Fibroblast of lung (primary cell): ENCODE measurements at places on chromosomes 6 and 20.

DNA sequence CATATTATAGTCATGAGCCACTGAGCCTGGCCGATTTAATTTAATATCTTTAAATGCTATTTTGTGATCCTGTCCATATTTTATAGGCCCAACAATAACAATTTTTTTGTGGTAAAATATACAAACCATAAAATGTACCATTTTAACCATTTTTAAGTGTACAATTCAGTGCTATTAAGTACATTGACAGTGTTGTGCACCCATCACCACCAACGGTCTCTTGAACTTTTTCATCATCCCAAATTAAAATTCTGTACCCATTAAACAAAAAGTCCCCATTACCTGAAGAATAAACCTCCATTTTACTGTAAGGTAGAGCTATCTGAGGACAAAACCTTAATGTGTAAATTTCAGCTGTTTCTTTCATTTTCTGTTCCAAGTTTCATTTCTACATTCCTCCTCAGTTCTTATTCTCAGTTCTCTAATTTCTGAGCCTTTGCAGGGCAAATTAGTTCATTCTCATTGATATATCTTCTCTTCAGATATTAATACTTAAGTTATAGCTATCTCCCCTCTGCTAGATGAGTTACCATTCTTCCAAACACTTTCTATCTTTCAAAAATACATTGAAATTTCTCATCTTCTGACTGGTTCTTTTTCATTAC is 10.3 kb downstream of the MTO1 start:
- H3K36me3 ChIP-seq: peaks cover 4% of the 10 kb centered on the region
- no peaks in the 10 kb centered on the region for H3K4me1 ChIP-seq

- peaks cover 5% of the 10 kb centered on the region for H3K4me1 ChIP-seq
- no peaks in the 10 kb centered on the region for H3K27me3 ChIP-seq
- peak; percentile 59 for DNase-seq
- no peak overlapping the region for H3K4me3 ChIP-seq
- no peaks in the 10 kb centered on the region for H3K36me3 ChIP-seq
- peak overlapping the region; percentile 17 for H3K27ac ChIP-seq
These were observed 185.8 kb upstream of the RAB32 start for GRCh38 chr6:146357578-146358430.

GRCh38 chr20:1825938-1826445 is 69.2 kb upstream of the SIRPA start:
- peaks cover 18% of the 10 kb centered on the region for H3K4me1 ChIP-seq
- no peaks in the 10 kb centered on the region for H3K36me3 ChIP-seq
- H3K27me3 ChIP-seq: no peaks in the 10 kb centered on the region
- no peak overlapping the region for H3K4me3 ChIP-seq
- DNase-seq: no peak

DNA sequence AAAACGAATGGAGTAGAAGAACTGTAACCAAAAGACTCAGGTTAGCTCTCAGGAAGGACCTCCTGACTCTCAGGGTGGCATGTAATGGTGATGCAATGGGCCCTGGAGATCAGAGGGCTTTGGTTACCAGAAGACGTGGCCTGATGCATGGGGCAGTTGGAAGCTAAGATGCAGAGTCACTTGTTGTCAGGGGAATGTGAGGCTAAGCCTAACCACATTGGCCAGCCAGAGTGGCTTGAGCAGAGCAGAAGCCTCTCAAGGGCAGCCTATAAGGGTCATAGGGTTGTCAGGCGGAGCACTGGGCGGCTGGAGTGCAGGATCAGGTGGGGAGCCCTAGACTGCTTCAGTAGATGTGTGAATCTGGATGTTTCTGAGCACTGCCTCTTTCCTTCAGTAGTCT is 5.9 kb downstream of the CNBD2 start:
- H3K36me3 ChIP-seq: no peaks in the 10 kb centered on the region
- no peak for DNase-seq
- H3K27ac ChIP-seq: no peak overlapping the region
- peaks cover 5% of the 10 kb centered on the region for H3K27me3 ChIP-seq

- peaks cover 7% of the 10 kb centered on the region for H3K4me1 ChIP-seq
- no peaks in the 10 kb centered on the region for H3K36me3 ChIP-seq
- DNase-seq: no peak
- H3K27ac ChIP-seq: no peak overlapping the region
These were observed 2.7 kb downstream of the PRICKLE4 start for GRCh38 chr6:41783106-41783780.

GRCh38 chr6:101614774-101615173 is 221.3 kb downstream of the GRIK2 start:
- no peaks in the 10 kb centered on the region for H3K36me3 ChIP-seq
- H3K27ac ChIP-seq: no peak overlapping the region
- no peaks in the 10 kb centered on the region for H3K27me3 ChIP-seq
- no peak overlapping the region for H3K4me3 ChIP-seq
- peak; percentile 86 for DNase-seq

- H3K4me3 ChIP-seq: no peak overlapping the region
- no peaks in the 10 kb centered on the region for H3K36me3 ChIP-seq
These were observed 236.2 kb downstream of the SLC24A3 start for GRCh38 chr20:19448632-19449031.

DNA sequence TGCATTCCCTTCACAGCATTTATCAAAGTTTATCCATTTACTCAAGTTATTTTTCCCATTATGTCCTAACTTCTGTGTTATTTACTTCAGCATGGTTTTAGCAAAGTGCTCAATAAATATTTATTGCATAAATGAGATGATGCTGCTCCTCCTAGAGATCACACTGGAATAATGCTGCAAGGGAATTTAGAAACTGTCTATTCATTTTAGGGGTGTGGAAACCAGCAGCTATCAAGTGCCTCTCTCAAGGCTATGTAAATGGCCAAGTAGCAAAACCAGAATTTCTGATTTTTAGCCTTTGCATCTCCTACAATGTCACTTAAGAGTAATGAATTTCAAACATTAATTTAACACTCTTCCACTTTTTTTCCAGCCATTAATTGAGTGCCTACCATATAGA is 316.2 kb downstream of the COL12A1 start:
- DNase-seq: no peak
- H3K27me3 ChIP-seq: no peaks in the 10 kb centered on the region
- H3K4me3 ChIP-seq: no peak overlapping the region
- H3K27ac ChIP-seq: no peak overlapping the region
- peaks cover 3% of the 10 kb centered on the region for H3K4me1 ChIP-seq
